ENCODE measurements at places on chromosomes 5 and 9.

DNA sequence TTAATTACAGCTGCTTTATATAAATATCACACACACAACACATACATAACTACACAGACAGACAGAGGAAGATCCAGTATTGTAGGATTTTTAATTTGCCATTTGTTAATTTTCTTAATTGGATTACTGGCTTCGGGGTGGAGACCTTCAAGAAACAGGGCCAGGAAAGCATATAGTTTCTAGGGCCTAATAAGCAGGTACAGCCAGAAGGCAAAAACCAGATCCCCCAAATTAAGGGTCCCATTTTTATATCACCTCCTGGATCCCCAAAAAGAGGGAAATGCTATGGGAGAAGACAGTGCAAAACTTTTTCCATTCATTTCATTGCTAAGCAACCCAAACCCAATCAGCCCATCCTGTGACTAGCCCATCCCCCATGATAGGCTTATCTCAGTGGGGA is 373.3 kb upstream of the FAM174A start:
- DNase-seq, result no peak

DNA sequence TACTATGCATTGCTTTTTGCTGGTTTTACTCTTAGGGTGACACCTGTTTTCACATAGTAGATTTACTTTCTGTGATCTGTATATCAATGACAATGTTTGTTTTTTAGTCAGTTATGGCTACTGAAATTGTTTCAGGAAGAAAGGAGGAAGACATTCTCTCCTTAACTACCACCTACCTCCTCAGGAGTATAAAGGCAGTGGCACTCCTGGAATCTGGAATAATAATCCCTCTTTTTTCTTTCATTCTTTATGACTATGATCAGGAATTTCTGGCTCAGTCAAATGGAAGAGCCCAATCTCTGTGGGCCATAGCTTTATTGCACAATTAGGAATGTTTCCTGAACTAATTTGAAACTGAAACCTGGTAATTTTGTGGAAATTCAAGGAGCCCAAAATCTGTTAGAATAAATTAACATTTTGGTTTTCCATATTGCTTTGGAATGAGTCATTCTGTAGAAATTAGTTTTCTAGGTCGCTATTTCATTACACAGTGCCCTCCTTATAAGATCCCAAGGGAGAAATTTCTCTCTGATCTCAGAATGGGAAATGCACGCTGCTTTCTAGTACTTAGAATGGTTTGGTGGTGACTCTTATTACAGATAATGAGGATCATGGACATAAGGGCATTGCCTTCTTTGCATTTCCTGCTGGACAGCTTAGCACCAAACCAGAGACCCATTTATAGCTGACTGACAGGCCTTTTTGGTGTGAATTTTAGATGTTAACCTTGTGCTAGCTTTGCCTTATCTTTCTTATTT is 95.3 kb upstream of the VLDLR start:
- no peak for DNase-seq

GRCh38 chr5:109452661-109453060 is 42.9 kb upstream of the PJA2 start:
- DNase-seq, result no peak

GRCh38 chr5:149537374-149537975 is 13.8 kb downstream of the CSNK1A1 start:
- no peak for DNase-seq

- DNase-seq, result no peak
Observed at GRCh38 chr5:112221128-112221527, 197.9 kb downstream of the EPB41L4A start.
